Mesothelial cell of epicardium (in vitro differentiated cells): ENCODE measurements at places on chromosomes 6 and 20. TPM values are rescaled to one million over a fixed set of nuclear protein-coding genes. Genes with fewer than 3 reads are reported as not detected.

- no peak overlapping the region for H3K27ac ChIP-seq
- DNase-seq = no peak
- H3K36me3 ChIP-seq = no peaks in the 10 kb centered on the region
- peaks cover 6% of the 10 kb centered on the region for H3K4me1 ChIP-seq
- no peak overlapping the region for H3K4me3 ChIP-seq
These were observed 272.9 kb downstream of the SMOC2 start for GRCh38 chr6:168713839-168714238.

HLA-DPA1 gene
- 2.0 to 2.2 TPM (median 2.0 TPM) in 3 replicates for total RNA-seq

GRCh38 chr6:149202952-149203351 lies 114.6 kb upstream of the TAB2 start:
- no peaks in the 10 kb centered on the region for H3K36me3 ChIP-seq
- DNase-seq = no peak
- H3K4me1 ChIP-seq = peaks cover 21% of the 10 kb centered on the region
- H3K27ac ChIP-seq = no peak overlapping the region
- H3K4me3 ChIP-seq = no peak overlapping the region

DNA sequence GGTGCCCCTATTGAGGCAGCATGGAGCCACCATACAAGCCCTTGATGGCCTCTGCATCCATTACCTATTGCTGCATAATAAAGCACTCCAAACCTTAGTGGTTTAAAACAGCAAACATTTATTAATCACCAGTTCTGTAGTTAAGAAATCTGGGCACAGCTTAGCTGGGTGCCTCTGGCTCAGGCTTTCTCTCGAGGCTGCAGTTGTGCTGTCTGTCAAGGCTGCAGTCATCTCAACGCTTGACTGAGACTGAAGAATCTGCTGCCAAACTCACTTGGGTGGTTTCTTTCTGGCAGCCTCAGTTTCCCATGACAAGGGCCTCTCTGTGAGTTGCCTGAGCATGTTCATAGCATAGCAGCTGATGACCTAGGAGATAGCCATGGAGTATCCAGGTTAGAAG lies 207.4 kb upstream of the LRFN2 start:
- no peak overlapping the region for H3K4me3 ChIP-seq
- peaks cover 57% of the 10 kb centered on the region for H3K27me3 ChIP-seq
- no peak overlapping the region for H3K27ac ChIP-seq
- no peaks in the 10 kb centered on the region for H3K36me3 ChIP-seq

DNA sequence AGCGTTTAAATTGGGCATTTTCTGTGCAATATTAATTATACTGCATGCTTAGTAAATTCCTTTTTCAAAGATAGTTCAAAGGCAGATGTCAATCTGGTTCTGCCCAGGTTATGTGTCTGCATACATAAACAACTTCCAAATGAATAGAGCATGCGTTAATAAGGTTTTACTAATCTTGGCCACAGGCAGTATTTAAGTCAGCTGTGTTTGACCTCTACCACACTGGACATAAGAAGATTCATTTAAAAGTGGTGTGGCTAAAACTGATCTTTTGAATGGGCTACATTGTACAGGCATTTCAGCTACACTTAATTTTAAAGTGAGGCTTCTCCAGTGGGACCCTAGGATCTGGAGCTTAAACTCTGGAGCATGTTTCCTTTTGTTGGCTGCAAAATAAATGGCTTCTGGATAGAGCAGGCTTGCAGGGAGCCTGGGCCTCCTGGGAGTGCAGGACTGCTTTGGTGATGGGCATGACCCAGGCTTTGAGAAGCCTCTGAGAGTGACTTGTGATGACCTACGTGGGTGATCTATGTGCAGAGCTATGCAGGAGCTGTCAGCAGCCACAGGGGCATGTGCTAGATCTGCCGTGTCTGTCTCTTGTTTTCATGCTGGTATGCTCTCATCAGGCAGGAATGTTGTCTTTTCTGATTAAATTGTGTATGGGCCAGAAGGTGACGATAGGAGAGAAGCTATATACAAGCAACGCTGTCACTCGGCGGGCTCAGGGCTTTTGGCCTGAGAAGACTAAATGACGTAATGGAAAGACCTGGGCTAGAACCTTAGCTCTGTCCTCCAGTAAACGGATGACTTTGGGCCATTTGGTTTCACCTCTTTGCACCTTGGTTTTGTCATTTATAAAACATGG lies 331.2 kb downstream of the QKI start:
- H3K27ac ChIP-seq = peak overlapping the region; percentile 91
- H3K27me3 ChIP-seq = no peaks in the 10 kb centered on the region
- no peak for DNase-seq
- H3K4me3 ChIP-seq = no peak overlapping the region
- H3K36me3 ChIP-seq = no peaks in the 10 kb centered on the region

SSR1 gene
- 115 to 129 TPM (median 123 TPM) in 3 replicates for total RNA-seq

BNIP5 gene
- total RNA-seq = 0.09 TPM in 1 of 3 replicates, not detected in the others

OVOL2 gene
- 7.3 to 8.6 TPM (median 8.5 TPM) in 3 replicates for total RNA-seq

- peaks cover 10% of the 10 kb centered on the region for H3K36me3 ChIP-seq
- no peak overlapping the region for H3K27ac ChIP-seq
- H3K4me3 ChIP-seq = no peak overlapping the region
- DNase-seq = no peak
- H3K4me1 ChIP-seq = no peaks in the 10 kb centered on the region
- no peaks in the 10 kb centered on the region for H3K27me3 ChIP-seq
These were observed 6.0 kb upstream of the LATS1 start for GRCh38 chr6:149723771-149724417.

ADTRP gene
- total RNA-seq = 3.4 to 4.0 TPM (median 3.8 TPM) in 3 replicates

GRCh38 chr20:575230-575629 lies 31.6 kb upstream of the CSNK2A1 start:
- no peaks in the 10 kb centered on the region for H3K36me3 ChIP-seq
- DNase-seq = no peak
- H3K27me3 ChIP-seq = no peaks in the 10 kb centered on the region
- H3K27ac ChIP-seq = no peak overlapping the region

TTLL9 gene
- 0.52 to 0.86 TPM (median 0.67 TPM) in 3 replicates for total RNA-seq

DNA sequence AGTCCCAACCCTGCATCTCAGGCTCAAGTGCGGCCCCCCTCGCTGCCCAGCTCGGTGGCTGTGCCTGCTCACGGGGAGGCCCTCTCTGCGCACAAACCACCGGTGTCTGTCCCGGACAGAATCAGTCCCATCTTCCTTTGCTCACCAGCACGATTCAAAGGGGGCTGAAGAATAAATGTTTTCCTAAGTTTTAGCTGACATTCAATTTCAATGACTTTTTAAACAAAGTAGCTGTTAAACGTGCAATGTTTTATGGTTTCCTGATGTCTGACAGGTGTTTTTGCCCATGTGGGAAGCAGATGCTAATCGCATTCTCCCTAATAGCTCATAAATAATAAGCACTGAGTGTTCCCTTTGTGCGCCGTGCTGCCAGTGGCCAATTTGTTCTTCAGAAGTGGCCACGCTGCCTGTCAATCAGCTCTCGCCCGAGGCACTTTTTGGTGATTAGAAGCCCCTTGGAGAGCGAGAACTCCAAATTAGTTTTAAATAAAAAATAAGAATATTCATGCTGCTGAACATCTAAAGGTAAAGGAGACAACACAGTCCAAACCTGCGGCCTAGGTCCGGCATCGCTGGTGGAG lies 26.3 kb downstream of the BHLHE23 start:
- H3K4me3 ChIP-seq = no peak overlapping the region
- H3K27me3 ChIP-seq = peaks cover 84% of the 10 kb centered on the region
- no peaks in the 10 kb centered on the region for H3K36me3 ChIP-seq

- H3K27me3 ChIP-seq = no peaks in the 10 kb centered on the region
- H3K27ac ChIP-seq = no peak overlapping the region
- H3K4me1 ChIP-seq = no peaks in the 10 kb centered on the region
- peak; percentile 90 for DNase-seq
- no peak overlapping the region for H3K4me3 ChIP-seq
These were observed 67.7 kb downstream of the SYCP2L start for GRCh38 chr6:10954590-10955010.

MATN4 gene
- total RNA-seq = 0.11 TPM in 1 of 3 replicates, not detected in the others

- no peaks in the 10 kb centered on the region for H3K36me3 ChIP-seq
- H3K27me3 ChIP-seq = no peaks in the 10 kb centered on the region
- no peak overlapping the region for H3K4me3 ChIP-seq
- no peaks in the 10 kb centered on the region for H3K4me1 ChIP-seq
These were observed 315.1 kb downstream of the UBE3D start for GRCh38 chr6:82750556-82750955.

HSPA1L gene
- total RNA-seq = 1.7 to 2.2 TPM (median 2.1 TPM) in 3 replicates

- DNase-seq = no peak
- no peaks in the 10 kb centered on the region for H3K36me3 ChIP-seq
- no peak overlapping the region for H3K27ac ChIP-seq
- H3K4me3 ChIP-seq = no peak overlapping the region
- no peaks in the 10 kb centered on the region for H3K4me1 ChIP-seq
These were observed 269.5 kb upstream of the ARID1B start for GRCh38 chr6:156507656-156508055.

GRCh38 chr6:139567095-139567494 lies 192.6 kb upstream of the CITED2 start:
- no peak for DNase-seq
- no peak overlapping the region for H3K4me3 ChIP-seq
- peaks cover 42% of the 10 kb centered on the region for H3K4me1 ChIP-seq
- peaks cover 2% of the 10 kb centered on the region for H3K36me3 ChIP-seq

- H3K27ac ChIP-seq = no peak overlapping the region
- no peak for DNase-seq
- H3K4me3 ChIP-seq = no peak overlapping the region
- H3K27me3 ChIP-seq = peaks cover 1% of the 10 kb centered on the region
- H3K36me3 ChIP-seq = no peaks in the 10 kb centered on the region
- peaks cover 10% of the 10 kb centered on the region for H3K4me1 ChIP-seq
These were observed 137.0 kb upstream of the PREP start for GRCh38 chr6:105539911-105540310.

- peaks cover 10% of the 10 kb centered on the region for H3K4me1 ChIP-seq
- DNase-seq = no peak
- H3K27ac ChIP-seq = no peak overlapping the region
- peaks cover 16% of the 10 kb centered on the region for H3K36me3 ChIP-seq
- no peak overlapping the region for H3K4me3 ChIP-seq
These were observed 19.2 kb upstream of the FAM83C start for GRCh38 chr20:35311409-35311808.

GRCh38 chr6:27591699-27592480 lies 119.0 kb upstream of the ZNF184 start:
- H3K27me3 ChIP-seq = peaks cover 11% of the 10 kb centered on the region
- H3K36me3 ChIP-seq = no peaks in the 10 kb centered on the region
- H3K4me1 ChIP-seq = no peaks in the 10 kb centered on the region
- DNase-seq = no peak

GRCh38 chr20:13265941-13266340 lies 44.9 kb downstream of the ISM1 start:
- no peak overlapping the region for H3K4me3 ChIP-seq
- H3K36me3 ChIP-seq = no peaks in the 10 kb centered on the region
- no peak for DNase-seq

GRCh38 chr20:33437141-33437911 lies 6.2 kb downstream of the SNTA1 start:
- no peak for DNase-seq
- H3K36me3 ChIP-seq = peaks cover 11% of the 10 kb centered on the region
- H3K4me1 ChIP-seq = peaks cover 7% of the 10 kb centered on the region
- no peaks in the 10 kb centered on the region for H3K27me3 ChIP-seq

DNA sequence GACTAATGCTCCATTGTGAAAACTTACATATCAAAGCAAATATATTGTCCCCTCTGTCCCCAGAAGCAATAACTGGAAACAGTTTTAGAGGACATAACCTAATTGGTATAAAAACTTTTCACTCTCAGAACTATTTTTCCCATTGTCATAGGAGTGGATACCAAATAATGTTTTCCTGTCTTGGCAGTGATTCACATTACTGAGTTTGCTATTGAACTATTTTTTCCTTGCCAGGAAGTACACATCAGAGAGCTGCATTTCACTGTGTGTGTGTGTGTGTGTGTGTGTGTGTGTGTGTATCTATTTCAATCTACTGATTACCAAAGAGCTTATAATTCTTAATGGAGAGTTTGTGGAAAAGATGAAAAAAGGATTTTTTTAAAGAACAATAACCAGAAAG lies 45.4 kb downstream of the AKAP12 start:
- no peak for DNase-seq
- H3K27me3 ChIP-seq = no peaks in the 10 kb centered on the region
- H3K36me3 ChIP-seq = peaks cover 17% of the 10 kb centered on the region
- peaks cover 80% of the 10 kb centered on the region for H3K4me1 ChIP-seq

JARID2 gene
- 35.2 to 36.3 TPM (median 35.3 TPM) in 3 replicates for total RNA-seq

- no peaks in the 10 kb centered on the region for H3K27me3 ChIP-seq
- H3K36me3 ChIP-seq = peaks cover 6% of the 10 kb centered on the region
- DNase-seq = no peak
These were observed 71.2 kb downstream of the PDE7B start for GRCh38 chr6:135922746-135923145.

DNA sequence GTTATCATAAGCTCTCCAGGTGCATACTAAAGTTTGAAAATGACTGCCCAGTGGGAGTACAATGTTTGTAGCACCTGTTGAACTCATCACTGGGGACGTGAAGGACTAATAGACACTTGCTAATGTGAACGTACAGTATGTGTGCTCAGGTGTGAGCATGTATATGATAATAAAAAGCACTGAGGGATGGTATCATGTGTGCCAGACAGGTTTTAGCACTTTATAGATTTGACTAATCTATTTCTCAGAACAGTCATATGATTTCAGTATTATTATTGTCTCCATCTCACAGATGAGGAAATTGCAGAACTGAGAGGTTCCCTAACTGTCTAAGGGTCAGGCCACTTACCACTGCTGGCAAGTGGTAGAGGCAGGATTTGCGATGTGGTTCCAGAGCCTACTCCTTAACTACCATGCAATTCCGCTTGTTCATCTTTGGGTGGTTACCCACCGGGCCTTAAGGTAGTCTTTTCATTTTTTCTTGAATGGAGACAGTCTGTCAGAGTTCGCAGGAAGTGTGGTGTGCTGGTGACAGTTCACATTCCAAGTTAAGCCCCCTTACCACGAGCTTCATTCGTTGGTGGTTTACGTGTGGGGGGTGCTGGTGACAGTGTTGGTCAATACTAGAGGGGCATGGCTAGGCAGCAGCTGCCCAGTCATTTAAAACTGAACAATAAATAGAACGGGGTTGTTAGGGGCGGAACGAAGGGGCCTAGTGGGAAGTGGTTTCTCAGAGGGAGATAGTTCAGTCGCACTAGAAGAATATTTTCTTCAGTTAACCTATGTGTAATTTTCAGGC lies 46.8 kb downstream of the RREB1 start:
- H3K4me3 ChIP-seq = no peak overlapping the region
- peak overlapping the region; percentile 54 for H3K27ac ChIP-seq

CCN6 gene
- total RNA-seq = not detected in 3 replicates

DNA sequence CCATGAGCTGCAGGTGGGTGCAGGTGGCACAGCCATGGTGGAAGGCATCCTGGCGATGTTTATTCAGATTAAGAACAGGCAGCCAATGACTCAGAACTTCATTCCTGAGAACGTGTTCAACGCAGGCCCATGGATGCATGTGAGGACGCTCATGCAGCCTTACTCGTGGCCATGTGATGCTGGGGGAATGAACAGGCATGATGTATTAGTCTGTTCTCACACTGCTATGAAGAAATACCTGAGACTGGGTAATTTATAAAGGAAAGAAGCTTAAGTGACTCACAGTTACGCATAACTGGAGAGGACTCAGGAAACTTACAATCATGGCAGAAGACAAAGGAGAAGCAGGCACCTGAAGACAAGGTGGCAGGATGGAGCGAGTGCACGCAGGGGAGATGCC lies 146.6 kb downstream of the RNASET2 start:
- H3K4me1 ChIP-seq = no peaks in the 10 kb centered on the region
- no peak overlapping the region for H3K27ac ChIP-seq
- H3K36me3 ChIP-seq = peaks cover 6% of the 10 kb centered on the region
- DNase-seq = no peak
